ENCODE measurements at places on chromosomes 7 and 10.

DNA sequence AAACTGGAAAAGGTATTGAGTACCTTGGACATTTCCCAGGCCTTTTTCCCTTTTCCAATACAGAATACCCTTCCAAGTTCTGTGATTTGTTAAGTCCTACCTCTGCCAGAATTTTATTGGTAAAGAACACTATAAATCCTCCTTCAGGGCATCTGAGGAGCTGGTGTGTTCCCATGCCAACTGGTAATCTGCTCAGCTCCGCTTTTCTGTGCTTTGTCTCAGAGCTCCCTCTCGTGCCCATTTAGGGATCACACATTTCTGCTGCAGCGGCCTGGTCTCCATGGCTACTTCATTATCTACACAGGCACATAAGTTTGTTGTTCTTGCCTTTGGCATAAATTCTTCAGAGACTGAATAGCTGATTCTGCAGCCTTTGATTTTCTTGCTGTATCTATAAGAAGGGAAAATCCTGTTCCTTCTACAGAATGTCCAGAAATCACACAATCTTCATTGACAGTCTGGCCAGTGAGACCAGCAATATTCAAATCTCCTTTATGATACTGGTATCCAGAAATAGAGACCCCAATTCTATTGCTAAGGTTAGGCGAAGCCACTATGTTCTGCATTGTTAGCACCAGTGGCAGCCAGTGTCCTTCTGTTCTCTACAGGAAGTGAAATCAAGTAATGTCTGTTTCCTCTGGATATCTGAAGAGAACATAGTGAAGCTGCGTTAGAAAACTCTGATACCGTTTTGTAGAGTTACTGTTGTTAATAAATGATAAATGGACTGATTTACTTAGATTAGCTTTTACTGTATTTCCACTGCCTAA, 51.9 kb downstream of the DENND11 start:
- DNase-seq: peak; percentile 73

DNA sequence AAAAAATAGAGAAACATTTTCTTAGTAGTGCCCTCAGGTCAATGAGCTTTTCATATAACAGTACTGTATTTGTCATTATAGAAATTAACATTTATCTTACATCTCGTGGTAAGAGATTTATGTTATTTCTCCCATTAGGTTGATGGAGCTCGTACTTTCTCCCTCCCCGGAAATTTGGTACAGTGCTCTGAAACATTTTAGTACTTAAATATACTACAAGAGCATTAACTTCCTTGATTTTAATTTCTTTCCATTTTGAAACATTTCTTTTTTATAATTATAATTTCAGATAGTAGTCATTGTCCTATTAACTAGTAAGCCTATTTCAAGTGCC, 205.4 kb downstream of the MBL2 start:
- no peak for DNase-seq

- no peak for DNase-seq
Measured at GRCh38 chr10:28558923-28559508, 26.1 kb downstream of the WAC start.

- no peak for DNase-seq
Measured at GRCh38 chr10:16992611-16993119, 136.9 kb downstream of the CUBN start.

DNA sequence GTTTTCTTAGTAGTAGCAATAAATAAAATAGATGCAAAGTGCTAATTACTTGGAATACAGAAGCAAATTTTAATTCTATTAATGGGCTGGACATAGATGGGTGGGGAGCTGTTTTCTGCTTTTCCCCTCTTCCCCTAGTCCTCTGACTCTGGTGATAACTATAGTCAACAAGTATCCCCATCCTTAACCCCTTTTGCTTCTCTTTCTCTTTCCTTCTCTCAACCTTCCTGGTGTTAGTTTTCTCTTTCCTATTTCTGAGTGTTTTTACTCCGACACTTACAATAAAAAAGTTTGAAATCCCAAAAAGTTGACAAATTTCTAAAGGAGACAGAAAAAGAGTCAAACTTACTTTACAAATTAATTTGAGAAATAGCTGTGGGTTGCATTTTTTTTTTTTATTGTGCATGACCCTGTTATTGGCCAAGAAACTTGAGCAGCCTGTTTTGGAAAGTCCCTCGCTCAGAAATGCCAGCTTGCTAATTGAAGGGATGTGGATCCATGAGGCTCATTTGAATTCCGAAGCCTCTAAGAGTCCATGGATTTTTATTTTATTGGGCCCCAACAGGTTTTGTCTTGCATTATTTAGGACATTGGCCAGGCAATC, 2.4 kb downstream of the FAS start:
- peak; percentile 25 for DNase-seq

- peak; percentile 48 for DNase-seq
Measured at GRCh38 chr10:70887804-70888800, at the start of gene PCBD1. PCBD1 (minus strand) TSS chr10:70888565; CDS start chr10:70888533, 32 bp downstream.

GRCh38 chr10:44895280-44895679, 15.9 kb upstream of the TMEM72 start:
- DNase-seq: no peak

GRCh38 chr7:143924851-143925250, 10.2 kb upstream of the OR2F2 start:
- no peak for DNase-seq

- no peak for DNase-seq
Measured at GRCh38 chr10:86411852-86412560, 45.4 kb upstream of the GRID1 start.

Measured in HCEC 1CT (cell line).